ENCODE measurements at places on chromosomes 7 and 10. TPM values are rescaled to one million over a fixed set of nuclear protein-coding genes. Genes with fewer than 3 reads are reported as not detected.

- DNase-seq: no peak
- no peak overlapping the region for H3K4me3 ChIP-seq
- peaks cover 15% of the 10 kb centered on the region for H3K4me1 ChIP-seq
- no peaks in the 10 kb centered on the region for H3K36me3 ChIP-seq
These were observed 7.5 kb downstream of the SFXN2 start for GRCh38 chr10:102721954-102722353.

Gene LOXL4
- 15.3 TPM for total RNA-seq

- H3K27me3 ChIP-seq: no peaks in the 10 kb centered on the region
- no peak overlapping the region for H3K27ac ChIP-seq
- DNase-seq: no peak
- no peaks in the 10 kb centered on the region for H3K4me1 ChIP-seq
These were observed 293.0 kb upstream of the AKR1E2 start for GRCh38 chr10:4532976-4533375.

- H3K36me3 ChIP-seq: no peaks in the 10 kb centered on the region
- DNase-seq: no peak
- no peaks in the 10 kb centered on the region for H3K4me1 ChIP-seq
- no peak overlapping the region for H3K27ac ChIP-seq
- no peak overlapping the region for H3K4me3 ChIP-seq
These were observed 104.5 kb downstream of the EBF3 start for GRCh38 chr10:129859536-129859935.

- H3K4me1 ChIP-seq: no peaks in the 10 kb centered on the region
- no peaks in the 10 kb centered on the region for H3K36me3 ChIP-seq
- H3K4me3 ChIP-seq: no peak overlapping the region
These were observed 121.3 kb downstream of the PPP1R9A start for GRCh38 chr7:95028683-95029082.

Gene AKR1D1
- not detected for total RNA-seq

Gene OR2A5
- not detected for total RNA-seq

Gene SVOPL
- not detected for total RNA-seq
